ENCODE measurements at places on chromosomes 5 and 9.

GRCh38 chr5:118937393-118938061, 50.8 kb downstream of the DTWD2 start:
- no peak for DNase-seq

- DNase-seq: no peak
Observed at GRCh38 chr9:124479371-124479770, 27.8 kb downstream of the NR5A1 start.

DNA sequence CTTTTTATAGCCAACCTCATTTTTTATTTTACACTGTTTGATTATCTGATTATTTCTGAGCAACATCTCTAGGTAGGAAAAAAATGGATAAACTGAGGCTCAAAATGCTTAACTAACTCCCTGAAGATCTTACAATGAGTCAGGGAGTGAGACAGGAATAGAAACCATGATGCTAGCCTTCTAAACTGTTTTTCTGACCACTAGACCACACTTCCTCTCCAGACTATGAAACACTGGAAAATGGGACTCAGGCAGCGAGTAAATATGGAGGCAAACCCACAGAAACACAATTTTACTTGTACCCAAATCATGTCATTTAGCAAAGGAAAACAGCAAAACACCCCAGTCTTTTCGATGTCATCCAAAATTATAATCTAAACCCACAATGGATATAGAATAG, 129.9 kb upstream of the ANKH start:
- no peak for DNase-seq

GRCh38 chr9:72165326-72165725, 16.1 kb downstream of the GDA start:
- no peak for DNase-seq

DNA sequence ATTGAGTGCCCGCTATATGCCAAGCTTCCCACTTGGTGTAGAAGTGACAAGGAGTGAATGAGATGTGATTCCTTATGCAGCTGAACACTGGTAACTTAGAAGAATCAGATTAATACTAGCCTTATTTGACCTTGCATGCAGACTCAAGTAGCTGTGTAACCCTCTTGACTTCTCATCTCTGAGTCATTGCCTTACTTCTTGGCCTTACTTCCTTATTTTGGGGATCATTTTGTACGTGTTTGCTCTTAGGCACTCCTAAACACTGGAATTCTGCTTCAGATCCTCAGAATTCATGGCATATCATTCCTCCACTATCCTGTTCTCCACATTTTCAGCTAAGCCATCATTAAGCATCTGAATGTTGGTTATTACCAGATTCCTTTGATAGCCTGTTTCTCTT, 948.9 kb upstream of the ARRDC3 start:
- DNase-seq: no peak

DNA sequence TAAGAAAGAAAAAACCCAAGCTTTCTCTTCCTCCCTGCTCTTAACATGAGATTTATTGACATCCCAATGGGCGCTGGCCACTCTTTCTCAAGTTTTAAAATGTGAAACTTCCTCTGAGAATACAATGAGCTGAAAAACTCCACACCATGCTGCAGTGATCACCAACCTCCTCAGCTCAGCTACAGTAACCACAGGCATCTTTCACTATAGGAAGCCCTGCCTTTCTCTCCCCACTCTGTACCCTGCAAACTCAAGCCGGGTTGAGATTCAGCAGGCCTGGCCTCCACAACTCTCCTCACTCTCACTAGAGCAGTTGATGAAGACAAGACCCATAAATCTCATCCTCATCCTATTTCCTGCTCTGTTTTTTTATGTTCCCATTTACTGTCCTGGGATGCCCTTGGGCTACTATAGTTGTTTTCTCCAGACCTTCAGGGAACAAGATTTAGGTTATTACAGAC, 48.3 kb downstream of the SH3TC2 start:
- DNase-seq: no peak

GRCh38 chr9:136846376-136847087, 2.7 kb upstream of the PHPT1 start:
- DNase-seq: no peak

DNA sequence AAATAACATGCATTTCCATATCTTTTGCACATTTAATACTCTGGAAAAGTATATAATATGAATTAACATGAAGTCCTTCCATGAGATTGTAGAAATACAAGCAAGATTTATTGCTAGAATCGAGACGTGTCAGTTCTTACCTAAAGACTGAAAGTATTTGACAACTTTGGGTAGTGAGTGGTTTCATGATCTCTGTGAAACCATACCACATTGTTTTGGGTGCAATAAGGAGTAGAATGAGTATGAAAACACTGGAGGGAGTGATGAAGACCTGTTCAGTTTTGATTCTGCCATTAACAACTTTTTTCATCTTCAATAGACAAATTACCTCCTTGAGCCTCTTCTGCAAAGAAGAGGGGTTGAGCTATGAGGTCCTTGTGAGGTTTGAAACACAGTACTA, 133.7 kb downstream of the NUDT12 start:
- DNase-seq: no peak

DNA sequence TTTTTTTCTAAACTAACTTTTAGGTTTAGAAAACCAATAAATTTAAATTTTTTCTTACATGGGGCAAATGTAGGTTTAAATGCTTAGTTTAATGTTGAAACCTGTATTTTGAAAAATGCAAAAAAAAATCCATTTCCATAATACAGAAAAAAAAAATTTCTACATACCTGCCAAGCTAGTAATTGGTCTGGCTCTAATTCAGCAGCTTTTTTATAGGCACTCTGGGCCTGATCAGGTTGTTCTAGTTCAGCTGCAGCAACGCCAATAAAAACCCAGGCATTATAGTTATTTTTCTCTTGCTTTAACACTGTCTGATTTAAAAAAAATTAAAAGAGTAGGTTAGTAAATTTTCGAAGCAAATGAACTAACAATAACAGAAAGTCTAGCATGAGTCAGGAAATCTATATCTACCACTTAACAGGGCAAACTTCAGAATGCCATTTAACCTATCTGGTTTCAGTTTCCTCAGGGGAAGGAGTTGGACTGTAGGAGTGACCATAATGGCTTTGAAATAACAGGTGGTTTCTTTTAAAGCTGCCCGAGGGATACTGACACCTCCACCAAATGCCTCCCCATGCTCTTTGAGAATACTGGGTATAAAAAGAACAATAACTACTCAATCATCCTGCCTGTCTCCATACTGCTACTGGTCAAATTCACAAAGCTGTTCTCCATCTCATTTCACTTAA, 11.6 kb downstream of the SKIC3 start:
- no peak for DNase-seq

DNA sequence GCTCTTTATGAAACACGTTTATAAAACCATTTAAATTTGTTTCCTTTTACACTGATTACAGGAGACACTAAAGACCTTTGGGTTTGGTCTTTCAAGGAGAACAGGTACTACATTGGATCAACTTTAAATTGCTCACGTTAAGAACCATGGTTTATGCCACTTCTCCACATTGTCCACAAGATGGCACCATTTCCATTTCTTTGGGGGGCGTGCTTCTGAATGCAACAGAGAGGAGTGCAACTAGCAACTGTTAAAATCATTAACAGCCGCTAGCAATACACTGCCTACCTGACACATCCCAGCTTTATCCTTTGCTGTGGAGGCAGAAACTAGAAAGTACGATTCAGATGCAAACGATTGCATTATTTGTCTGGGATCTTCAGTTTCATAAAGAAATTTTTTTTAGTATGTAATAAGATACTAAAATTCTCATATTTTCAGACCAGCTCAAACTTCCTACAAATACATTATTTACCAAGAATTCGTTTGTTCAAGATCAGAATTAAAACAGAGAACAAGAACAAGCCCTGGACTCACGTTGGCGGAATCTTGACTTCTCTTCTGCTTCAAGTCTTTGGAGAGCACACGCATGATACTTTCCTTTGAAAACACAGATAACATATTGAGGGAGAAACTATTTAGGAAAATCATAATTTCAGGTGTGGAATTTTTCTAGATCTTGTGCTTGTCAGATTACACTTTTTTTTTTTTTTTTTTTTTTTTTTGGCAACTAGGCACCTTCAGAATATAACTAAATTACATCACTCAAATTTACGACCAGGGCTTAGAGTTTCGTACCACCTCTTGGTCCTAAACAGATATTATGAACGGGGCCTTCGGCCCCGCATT, 702 bp downstream of the CDC20B start:
- DNase-seq: peak; percentile 48

DNA sequence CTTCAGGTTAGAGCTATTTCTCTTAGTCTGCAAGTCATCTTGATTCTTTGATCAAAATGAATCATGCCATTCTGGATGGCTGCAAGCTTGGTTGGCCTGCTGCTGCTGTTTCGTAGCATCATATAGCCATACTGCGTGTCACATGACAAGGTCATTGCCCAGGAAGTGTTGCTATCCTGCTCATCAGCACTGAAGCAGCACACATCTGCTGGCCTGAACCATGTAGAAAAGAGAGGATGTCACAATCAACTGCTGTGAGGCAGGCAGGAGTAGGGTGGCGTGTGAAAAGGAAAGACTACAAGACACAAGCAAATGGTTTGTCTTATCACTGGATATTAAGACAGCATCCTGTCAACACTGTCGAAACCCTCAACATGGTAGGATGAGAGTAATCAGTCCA, 376.7 kb upstream of the RORB start:
- DNase-seq: no peak

DNA sequence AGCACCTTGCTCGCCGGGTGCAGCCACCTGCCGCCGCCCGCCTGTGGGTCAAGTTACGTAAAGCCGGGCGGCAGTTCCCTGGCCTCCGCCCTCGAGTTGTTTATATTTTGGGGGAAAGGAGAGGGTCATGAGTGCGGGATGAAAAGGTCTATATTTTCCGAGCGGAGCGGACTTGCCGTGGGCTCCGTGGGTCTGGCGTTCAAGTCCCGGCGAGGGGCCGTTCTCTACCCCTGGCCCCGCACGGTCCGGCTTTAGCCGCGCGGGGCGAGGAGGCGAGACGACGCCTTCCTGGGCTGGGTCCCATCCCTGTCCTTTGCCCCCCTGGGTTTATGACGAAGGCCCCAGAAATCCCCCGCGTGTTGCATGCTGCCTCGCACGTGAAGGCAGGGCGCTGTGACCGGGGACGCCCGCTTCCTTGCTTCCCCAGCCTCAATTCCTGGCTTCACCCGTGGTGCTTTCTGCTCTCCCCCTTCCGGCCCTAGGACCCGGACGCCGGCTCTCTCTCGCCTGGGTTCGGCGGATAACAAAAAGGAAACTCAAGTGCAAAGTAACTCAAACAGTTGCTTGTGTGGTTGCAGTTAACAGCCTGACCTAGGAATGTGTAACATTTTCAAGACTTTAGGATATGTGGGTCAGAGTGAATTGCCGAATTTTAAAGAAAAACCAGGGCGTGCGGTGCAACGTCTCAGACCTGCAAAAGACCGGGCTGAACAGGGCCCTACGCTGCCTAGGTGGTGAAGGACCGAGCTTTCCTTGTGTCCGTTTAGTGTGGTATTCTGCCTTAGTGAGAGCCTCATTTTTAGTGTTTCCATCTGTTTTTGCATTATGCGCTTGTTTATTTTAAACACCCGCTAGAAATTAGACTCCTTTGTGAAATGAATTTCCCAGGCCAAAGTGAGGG, 810 bp downstream of the VPS13A start:
- peak; percentile 56 for DNase-seq

DNA sequence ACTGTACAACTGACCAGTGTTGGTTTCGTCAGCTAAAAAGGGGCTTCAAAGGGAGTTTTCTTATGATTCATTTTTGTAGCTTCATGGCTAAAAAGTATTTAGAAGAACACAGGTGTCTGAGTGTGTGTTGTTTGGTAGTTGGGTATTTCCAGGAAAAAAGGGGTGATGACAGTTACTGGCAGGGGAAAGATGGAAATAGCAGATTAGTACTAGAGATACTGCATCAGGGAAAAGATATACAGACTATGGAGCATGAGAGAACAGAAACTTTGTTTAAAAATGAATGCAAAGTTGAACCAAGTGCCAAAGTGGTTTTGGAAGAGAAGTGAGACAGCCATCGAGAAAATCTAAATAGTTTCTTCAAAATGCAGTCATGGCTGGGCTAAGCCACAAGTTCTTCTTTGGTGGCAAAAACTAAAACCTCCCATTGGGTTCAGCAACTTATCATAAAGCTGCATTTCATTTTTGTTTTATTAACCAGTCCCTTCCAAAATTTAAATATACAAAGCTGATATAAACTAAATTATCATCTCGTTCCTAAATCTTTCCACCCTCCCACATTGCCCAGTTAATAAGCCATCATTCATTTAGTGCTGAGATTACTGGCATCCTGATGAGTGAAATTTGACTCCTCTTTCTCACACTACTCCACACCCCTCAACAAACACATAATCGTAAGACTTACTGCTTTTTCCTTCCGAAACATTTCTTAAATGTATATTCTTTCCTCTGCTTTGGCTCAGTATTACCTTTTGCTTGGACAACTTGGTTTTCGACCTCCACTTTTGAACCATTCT, 33.5 kb downstream of the ELL2 start:
- DNase-seq: no peak

- DNase-seq: no peak
Observed at GRCh38 chr5:132785365-132785764, 8.3 kb upstream of the SEPTIN8 start.

GRCh38 chr9:36637491-36638270, 65.0 kb downstream of the MELK start:
- no peak for DNase-seq

- no peak for DNase-seq
Observed at GRCh38 chr5:87432460-87432859, 19.7 kb upstream of the CCNH start.

GRCh38 chr5:15260356-15261268, 239.4 kb upstream of the FBXL7 start:
- DNase-seq: no peak

DNA sequence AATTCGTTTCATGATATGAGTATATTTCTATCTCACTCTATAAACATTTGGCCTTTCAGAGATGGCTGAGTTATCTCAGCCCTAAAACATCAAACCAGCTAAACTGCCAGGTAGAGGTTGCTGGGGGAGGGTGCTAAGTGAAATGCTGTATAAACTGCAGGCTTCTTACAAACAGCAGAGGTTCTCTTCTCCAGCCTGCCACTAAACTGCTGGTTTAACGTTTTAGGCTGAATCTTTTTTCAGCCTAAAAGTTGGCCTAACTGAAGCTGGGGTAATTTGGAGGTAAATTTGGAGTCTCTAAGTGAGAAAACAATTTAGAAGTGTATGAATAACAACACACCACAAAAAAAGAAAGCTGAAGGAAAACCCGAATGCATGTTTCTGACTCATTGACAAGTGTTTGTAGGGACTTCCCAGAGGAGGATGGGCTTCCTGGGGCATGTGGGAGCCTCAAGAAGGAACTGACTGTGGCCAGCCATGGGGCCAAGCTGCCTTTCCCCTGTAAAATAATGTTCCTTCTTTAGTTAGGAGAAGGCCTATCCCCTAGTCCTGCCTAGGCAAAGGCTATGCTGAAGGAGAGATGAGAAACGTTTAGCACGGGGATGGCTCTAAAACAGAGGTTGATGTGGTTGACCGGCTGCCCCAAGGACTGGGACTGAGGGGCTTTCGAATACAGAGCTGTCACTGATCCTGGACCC, 44.3 kb downstream of the SLC28A3 start:
- DNase-seq: peak; percentile 3

- no peak for DNase-seq
Observed at GRCh38 chr9:99432075-99432474, 210.0 kb downstream of the SEC61B start.
